Stimulated activated CD8-positive, alpha-beta memory T cell treated with anti-CD3 and anti-CD28 coated beads, Interleukin-4, amount 100 ng/mL, for 1 hour (primary cell): ENCODE measurements at places on chromosomes 6 and 20.
A peak's percentile ranks its signal among the peaks of the same experiment; 100 is the strongest.

- no peak for DNase-seq
Measured at GRCh38 chr6:90199900-90200299, 96.7 kb downstream of the BACH2 start.

DNA sequence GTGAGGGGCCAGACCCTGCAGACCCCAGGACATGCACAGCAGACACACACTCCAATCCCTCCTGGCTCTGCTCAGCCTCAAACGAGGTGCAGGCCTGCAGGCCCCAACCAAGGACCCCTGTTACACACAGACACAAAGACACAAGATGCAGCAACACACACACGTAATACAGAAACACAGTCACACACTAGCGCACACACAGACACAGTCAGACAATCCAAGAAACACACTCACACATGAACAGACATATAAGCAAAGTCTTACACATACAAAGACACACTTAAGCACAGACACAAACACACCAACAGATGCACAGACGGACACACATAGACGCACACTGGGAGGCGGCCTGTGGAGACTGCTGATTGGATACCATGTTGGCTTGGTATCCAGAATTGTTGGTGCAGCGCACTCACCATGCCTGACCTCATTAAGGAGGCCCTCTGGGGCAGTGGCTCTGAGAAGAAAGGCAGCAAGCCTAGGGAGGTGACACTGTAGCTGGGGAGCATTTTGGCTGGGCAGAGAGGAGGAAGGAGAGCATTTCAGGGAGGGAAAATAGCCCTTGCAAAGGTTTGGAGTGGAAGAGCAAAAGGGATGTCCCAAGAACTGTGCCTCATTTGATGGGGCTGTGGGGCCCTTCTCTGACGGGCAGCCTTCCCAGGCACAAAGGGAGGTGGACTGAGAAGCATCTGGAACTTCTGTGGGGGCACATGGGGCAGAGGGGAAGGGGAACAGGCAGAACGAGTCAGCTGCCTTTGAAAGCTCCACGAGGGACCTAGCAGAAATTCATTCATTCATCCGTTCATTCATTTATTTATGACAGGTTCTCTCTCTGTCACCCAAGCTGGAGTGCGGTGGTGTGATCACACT lies 1.4 kb upstream of the HSPA12B start:
- DNase-seq, result no peak

DNA sequence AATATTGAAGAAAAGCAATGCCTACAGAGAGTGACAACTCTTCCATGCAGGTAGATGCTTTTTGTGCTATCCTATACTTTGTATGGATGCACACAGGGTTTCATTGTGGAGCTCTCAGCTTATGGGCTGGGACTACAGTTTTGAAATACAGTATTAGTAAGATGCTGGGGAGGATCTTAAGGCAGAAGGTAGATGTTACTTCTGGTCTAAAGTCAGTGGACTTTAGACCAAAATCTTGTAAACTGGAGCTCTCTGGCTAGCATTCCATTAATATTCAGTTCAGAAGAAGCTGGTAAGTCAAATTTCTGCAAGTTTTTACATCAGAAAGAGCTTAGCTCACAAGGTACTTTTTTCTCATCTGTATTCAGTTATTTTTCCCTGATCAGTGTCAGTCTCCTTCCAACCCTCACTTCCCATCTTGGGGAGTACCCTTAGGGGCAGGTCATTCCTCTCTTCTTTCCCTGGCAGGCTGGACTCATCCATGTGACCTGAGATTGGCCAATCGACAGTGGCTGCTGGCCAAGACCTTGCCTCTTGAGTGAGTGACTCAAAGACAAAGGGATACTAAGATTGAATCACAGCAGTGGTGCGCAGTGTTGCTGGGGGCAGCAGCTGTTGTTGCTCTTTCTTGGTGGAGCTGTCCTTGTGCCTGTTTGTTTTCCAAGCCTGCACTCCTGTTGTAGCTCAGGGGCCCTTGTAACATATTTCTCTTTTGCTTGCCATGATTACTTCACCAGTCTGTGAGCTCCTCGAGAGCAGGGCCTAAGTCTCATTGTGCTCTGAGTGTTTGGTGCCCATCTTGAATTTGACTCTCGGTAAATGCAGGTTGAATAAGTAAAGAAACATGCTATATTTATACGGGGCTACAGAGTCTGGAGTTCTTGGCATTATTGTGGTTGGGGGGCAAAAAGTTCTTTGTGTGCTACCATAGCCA lies 2.8 kb upstream of the PHF20 start:
- no peak for DNase-seq

GRCh38 chr6:10000551-10000950 lies 414.3 kb downstream of the TFAP2A start:
- no peak for DNase-seq

DNA sequence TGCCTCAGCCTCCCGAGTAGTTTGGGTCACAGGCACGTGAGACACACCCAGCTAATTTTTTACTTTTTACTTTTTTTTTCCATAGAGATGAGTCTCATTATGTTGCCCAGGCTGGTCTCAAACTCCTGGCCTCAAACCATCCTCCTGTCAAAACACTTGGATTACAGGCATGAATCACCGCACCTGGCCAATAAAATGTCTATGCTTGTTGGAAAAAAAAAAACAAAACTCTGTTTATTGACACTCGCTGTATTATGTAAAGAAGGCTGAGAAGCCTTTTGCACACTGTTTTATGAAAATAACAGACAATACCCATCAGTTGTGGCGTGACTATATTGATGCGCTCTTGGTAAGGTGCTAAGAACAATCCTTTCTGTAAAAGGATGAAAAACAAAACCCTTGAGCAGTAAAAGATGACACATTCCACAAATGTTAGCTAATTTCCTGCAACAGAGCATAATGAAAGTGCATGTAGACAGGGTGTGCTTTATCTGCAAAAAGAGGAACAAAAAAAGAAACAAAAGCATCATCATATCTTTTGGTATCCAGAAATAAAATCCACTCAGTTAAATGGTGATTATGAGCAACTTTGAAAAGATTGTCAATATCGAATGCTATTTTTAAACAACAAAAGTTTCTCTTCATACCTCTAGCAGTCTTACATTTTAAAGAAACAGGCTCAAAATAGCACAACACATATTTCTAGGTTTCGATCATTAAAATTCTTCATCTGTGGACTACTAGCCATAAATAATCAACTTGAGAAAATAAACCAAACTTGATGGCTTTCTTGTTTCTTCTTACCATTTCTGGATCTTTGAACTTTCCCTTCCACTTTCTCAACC lies 108.3 kb upstream of the PHACTR1 start:
- no peak for DNase-seq

GRCh38 chr20:1693427-1693826 lies 35.8 kb upstream of the SIRPG start:
- no peak for DNase-seq

DNA sequence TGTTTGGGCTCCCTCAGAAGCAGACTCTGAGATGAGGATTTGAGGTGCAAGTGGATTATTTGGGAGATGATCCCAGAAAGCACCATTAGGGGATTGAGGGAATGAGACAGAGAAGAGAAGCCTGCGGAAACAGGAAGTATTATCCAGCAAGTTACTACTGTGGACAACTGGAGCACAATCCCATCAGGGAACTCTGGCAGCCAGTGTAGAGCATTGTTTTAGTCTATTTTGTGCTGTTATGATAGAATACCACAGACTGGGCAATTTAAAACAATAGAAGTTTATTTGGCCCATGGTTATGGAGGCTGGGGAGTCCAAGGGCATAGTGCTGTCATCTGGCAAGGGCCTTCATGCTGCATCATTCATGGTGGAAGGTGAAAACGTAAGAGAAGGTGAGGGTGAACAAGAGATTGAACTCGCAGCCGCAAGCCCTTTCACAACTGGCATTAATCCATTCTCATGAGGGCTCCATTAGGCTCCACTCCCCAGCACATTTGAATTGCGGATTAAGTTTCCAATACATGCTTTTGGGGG lies 43.5 kb upstream of the SLC9A8 start:
- DNase-seq, result no peak

DNA sequence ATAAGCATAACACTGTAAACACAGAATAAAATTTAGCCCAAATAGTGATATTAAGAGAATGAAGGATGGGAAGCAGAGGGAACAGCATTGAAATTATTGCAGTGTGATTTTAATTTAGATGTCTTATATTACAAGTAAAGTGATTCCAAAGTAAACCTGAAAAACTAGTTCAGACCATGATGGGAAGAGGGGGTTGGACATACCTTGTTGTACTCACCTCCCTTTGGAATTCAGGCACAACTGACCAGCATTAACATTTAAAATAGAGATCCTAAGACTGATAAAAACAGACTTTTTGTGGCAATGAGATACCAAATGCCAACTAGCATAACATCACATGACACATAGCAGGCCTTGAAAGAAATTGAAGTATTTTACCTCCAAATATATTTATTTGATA lies 262.6 kb upstream of the PRND start:
- no peak for DNase-seq

DNA sequence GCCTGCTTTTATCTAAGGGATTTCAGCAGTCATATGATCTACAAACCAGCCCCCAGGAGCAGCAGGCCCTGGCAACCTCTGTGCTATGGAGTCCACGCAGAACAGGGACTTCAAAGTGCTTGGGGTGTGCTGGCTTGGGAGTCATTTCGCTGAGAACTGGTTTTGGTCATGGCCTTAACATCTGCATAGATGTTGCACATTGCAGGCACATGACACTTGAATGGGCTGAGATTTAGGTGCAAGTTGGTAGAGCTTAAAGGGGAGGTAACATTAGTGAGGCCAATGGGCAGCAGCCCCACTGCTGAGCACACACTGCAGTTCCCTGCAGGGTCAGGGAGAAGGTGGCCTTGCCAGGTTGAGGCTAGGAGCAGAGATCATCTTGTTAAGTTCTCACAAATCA lies 43.6 kb downstream of the RREB1 start:
- DNase-seq, result no peak

DNA sequence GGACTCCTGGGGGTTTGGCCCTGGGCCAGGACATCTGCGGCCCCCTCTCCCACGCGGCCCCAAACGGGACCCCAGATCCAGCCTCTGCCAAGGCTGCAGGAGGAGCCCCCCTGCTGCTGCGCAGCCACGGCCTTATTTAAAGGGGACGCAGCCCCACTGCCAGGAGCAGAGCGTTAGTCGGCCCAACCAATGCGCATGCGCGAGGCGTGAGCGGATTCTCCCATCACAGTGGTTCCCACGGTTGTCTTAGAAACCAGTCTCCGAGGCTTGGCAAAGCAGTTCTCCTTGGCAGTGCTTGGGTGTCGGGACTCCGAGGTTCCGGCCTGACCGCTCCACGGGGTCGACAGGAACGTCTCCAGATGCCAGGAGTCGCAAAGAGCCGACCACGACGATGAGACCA lies 288.3 kb upstream of the ZNF337 start:
- peak; percentile 29 for DNase-seq

GRCh38 chr20:9916761-9917160 lies 77.9 kb upstream of the PAK5 start:
- DNase-seq, result no peak

GRCh38 chr20:23546435-23547144 lies 21.7 kb downstream of the CST9L start:
- no peak for DNase-seq

GRCh38 chr6:11961923-11962322 lies 50.2 kb upstream of the HIVEP1 start:
- DNase-seq, result no peak

DNA sequence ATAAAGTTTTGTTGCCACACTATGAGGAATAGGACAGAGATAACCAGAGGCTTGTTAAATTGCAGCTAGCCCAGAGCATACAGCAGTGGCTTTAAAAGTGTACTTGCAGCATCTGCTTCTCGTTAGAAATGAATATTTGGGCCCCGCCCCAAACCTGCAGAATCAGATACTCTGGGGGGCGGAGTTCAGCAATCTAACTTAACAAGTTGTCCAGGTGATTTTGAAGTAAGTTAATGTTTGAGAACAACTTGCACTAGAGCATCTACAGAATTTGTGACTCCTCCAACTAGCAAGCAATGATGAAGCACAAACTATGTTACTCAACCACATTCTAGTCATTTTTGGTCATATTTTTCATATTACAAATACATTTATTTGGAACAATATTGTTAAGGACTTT lies 10.6 kb upstream of the SUPT3H start:
- DNase-seq, result no peak

GRCh38 chr20:51385646-51386530 lies 156.6 kb downstream of the NFATC2 start:
- DNase-seq, result no peak

GRCh38 chr6:133880896-133881295 lies 8.0 kb upstream of the TCF21 start:
- no peak for DNase-seq

- no peak for DNase-seq
Measured at GRCh38 chr6:46333481-46333880, 157.8 kb downstream of the RCAN2 start.

GRCh38 chr6:158680015-158680414 lies 30.2 kb downstream of the SYTL3 start:
- DNase-seq, result no peak

DNA sequence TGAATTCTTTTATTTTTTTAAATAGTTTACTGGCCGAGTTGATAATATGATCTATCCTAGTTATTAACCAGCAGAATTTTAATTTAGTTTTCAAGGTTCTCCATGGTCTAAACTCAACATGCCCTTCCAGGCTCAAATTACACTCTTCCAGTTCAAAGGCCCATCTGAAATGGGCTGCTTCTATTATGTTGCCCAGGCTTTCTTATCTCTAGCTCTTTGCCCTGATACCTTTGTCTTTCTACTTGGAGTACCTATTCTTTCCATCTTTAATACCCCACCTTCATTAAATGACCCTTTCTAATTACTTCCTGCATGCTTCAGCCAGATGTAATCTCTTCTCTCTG lies 541.2 kb upstream of the FLRT3 start:
- DNase-seq, result no peak

GRCh38 chr6:16911088-16911487 lies 149.8 kb upstream of the ATXN1 start:
- DNase-seq, result no peak
